ENCODE measurements at places on chromosomes 3 and 15.
A peak's percentile ranks its signal among the peaks of the same experiment; 100 is the strongest.

DNA sequence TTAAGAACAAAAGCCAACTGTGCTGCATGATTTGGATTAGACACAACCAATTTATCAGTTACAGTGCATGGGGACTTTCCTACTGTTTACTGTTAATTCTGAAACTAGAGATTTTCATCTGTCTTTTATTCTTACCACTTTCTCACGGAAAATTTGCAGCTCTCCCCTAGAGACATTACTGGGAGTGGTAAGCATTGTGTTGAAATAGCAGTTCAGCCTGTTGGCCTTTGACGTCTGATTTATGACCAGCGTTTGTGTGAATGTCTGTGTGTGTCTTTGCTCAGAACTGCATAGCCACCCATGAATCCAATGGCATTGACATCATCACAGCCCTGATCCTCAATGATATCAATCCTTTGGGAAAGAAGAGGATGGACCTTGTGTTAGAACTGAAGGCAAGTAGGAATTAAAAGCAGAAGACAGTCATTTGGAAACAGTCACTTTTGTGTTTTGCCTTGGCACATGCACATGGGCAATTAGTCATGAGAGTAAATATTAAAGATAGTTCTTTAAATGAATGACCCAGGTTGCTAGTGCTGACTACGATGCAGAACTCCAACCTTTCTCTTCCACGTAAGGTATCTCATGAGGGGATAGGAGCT is 202.2 kb upstream of the BHLHE40 start:
- DNase-seq, result no peak

DNA sequence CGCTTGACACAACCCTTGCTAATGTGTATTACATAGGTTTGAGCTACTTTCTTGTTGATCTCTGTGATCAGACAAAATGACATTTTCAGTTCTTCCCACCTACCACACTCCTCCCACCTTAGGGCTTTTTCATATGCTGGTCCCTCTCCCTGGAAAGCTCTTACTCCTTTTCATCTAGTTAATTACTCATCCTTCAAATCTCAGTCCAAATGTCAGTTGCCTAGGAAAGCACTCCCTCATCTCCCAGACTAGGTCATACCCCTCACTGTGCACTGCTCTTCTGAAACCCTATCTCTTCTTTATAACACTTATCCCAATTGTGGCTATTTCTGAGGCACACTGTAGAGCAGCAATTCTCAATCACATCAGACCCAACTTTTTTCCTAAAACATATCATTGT is 7.3 kb downstream of the ZNF106 start:
- DNase-seq, result no peak

GRCh38 chr15:101060576-101061551 is 141.7 kb downstream of the LRRK1 start:
- no peak for DNase-seq

DNA sequence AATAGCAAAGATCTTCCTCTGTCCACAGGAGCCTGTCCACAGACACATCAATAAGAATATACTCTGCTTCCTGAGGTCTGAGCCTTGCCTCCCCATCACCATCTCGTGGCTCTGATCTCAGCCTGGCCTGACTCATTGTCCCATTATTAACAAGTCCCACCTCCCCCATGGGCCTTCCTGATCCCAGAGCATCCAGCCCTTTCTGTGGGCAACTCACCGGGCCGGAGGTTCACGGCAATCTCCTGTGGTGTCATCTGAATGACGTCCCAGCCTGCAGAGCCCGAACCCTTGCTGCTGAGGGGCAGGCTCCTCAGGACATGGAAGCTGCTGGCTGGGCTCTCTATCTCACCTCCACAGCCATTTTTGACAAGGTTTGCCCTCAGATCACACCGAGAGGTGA is 28.1 kb downstream of the ITGB5 start:
- DNase-seq, result peak; percentile 83

GRCh38 chr3:143731776-143732175 is 116.5 kb downstream of the SLC9A9 start:
- DNase-seq, result no peak

- DNase-seq, result peak; percentile 82
Measured at GRCh38 chr3:122382888-122383666, at the start of gene MIX23. Gene MIX23, minus strand, starts transcription at chr3:122383231. Its CDS starts 7 bp downstream, at chr3:122383224.

DNA sequence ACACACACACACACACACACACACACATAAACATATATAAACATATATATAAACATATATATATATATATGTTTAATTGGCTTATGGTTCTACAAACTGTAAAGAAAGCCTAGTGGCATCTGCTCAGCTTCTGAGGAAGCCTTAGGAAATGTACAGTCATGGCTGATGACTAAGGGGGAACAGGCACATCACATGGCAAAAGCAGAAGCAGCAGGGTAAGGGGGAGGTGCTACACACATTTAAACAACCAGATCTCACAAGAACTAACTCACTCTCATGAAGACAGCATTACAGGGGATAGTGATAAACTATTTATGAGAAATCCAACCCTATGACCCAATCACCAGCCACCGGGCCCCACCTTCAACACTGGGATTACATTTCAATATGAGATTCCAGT is 922.9 kb downstream of the SI start:
- DNase-seq, result peak; percentile 47

- DNase-seq, result no peak
Measured at GRCh38 chr15:47824147-47824546, 106.8 kb downstream of the SEMA6D start.

GRCh38 chr3:116809208-116809607 is 99.6 kb downstream of the TUSC7 start:
- no peak for DNase-seq

- peak; percentile 62 for DNase-seq
Measured at GRCh38 chr3:187750006-187750512, 4.8 kb upstream of the BCL6 start.

All from H4 (cell line).